ENCODE measurements at places on chromosomes 7 and 10.

DNA sequence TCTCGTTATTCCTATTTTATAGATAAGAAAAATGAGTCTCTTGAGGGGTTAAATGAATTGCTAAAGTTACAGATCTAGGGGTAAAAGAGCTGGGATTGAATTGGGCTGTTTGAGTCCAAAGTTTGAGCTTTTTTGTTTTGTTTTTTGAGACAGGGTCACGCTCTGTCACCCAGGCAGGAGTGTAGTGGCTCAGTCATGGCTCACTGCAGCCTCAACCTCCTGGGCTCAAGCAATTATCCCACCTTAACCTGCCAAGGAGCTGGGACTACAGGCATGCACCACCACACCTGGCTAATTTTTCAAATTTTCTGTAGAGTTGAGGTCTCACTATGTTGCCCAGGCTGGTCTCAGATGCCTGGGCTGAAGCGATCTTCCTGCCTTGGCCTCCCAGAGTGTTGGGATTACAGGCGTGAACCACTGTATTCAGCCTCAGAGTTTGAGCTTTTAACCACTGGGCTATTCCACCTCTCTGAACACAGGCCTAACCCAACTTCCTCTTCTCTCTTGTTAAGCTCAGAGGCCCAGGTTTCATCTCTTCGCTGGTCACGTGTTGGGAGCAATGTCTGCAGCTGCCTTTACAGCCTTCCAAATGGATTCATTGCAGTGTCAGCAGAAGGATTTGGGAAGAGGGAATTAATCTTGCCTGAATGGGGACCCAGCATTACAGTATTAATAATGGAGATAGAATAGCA is 8.0 kb downstream of the SUFU start:
- DNase-seq: no peak

- no peak for DNase-seq
These were observed 231.8 kb upstream of the FOXP2 start for GRCh38 chr7:114182837-114183236.

GRCh38 chr7:69502358-69502757 is 95.9 kb upstream of the AUTS2 start:
- DNase-seq: no peak

- no peak for DNase-seq
These were observed 5.0 kb downstream of the EPHB6 start for GRCh38 chr7:142859829-142860228.

GRCh38 chr7:96026611-96027010 is 254.3 kb downstream of the DYNC1I1 start:
- DNase-seq: no peak
